ENCODE measurements at places on chromosomes 5 and 9. TPM values are rescaled to one million over a fixed set of nuclear protein-coding genes. Genes with fewer than 3 reads are reported as not detected.

DNA sequence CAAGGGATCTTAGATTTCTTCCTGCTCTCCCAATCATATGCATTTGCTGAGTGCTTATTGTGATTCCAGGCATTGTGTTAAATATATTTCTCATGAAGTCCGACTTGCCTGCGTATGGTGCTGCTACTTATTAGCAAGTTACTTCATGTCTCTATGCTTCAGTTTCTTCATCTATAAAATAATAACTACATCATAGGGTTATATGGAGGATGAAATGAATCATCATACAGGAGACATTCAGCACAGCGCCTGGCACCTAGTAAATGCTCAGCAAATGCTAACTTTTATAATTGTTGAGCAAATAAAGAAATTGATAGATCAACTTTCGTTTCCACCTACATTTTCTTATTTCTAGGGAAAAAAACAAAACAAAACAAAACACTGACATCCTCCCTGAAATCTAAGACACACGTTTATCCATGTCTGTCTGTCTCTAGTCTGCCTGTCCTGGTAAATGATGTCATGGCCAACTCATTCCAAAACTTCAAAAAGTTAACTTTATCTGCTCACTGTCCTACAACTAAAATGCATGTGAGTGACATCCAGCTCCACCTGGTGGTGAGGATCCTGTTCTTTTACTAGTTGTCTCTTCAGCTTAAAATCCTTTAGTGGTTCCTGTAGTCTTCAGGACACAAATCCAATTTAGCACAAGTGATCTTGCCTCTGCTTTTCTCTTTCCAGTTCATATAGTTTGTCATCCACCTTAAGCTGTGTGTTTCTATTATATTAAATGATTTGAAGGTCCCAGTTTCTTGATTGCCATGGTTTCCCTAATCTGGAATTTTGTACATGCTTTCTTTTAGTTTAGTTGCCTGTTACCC, 27.7 kb downstream of the PPP3R2 start:
- DNase-seq = peak; percentile 57

GRCh38 chr9:128396970-128397613, 23.6 kb upstream of the CERCAM start:
- DNase-seq = peak; percentile 34

The TXNDC8 gene
- not detected for total RNA-seq

DNA sequence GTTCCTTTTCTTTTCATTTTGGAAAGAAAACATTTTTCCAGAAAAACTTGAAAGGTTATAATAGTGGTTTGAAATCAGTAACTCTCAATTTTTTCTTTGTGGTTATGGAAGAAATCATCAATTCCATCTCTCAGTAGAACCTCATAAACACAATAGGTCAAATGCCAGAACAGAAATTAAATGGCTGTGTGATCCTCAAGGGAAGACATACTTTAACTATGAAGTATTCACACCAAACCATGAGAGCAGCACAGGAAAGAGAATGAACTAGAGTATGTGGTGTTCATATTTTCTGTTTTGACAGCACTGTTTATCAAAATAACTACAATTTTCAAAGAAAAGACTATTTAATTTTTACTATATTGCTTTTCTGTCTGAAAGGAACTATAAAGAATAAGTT, 29.7 kb upstream of the EFNA5 start:
- DNase-seq = peak; percentile 26

- DNase-seq = peak; percentile 34
Observed at GRCh38 chr5:73286896-73287295, 113.9 kb downstream of the TMEM174 start.

The CARTPT gene
- not detected for total RNA-seq
